Activated CD8-positive, alpha-beta T cell treated with anti-CD3 and anti-CD28 coated beads for 36 hours (primary cell): ENCODE measurements at places on chromosomes 1 and 21.

- no peak for DNase-seq
Measured at GRCh38 chr1:22044690-22045420, 7.7 kb upstream of the CDC42 start.

- DNase-seq = no peak
Measured at GRCh38 chr1:115090540-115090939, 1.2 kb upstream of the TSPAN2 start.

DNA sequence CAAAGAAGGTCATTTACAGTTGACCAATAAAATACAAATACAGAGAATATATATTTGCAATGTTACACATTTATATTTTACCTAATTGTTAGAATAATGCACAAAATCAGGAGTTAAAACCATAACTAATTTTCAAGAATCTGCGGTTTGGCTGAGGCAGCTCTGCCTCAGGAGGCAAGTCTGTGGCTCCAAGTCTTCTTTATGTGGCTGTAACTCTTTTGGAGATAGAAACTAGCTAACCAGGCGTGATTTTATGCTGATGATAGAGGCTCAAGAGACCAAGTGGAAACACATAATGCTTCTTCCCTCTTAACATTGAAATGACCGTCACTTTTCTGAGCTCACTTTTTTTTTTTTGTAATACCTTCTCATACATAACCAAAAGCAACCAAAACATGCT lies 744.7 kb upstream of the CXADR start:
- no peak for DNase-seq

GRCh38 chr1:182122256-182122912 lies 60.9 kb upstream of the ZNF648 start:
- no peak for DNase-seq

GRCh38 chr1:44819196-44819607 lies 10.9 kb downstream of the BTBD19 start:
- no peak for DNase-seq

DNA sequence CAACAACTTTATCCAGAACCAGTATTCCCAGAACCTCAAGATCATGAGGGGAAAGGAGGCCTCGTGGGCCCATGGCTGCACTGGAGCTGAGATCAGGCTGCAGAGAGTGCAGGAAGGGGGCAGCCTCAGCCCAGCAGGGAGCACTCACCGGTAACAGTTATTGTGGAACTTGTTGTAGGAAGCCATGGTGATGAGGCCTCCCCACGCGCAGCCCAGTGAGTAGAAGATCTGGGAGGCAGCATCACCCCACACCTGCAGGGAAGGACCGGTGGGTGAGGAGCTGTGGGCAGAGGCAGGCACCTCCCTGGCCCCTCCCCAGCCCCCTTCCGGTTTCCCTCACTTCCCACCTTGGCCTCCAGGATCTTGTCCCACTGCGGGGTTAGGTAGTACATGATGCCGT lies 10.8 kb downstream of the CCDC24 start:
- no peak for DNase-seq

GRCh38 chr1:177181280-177181630 lies 10.5 kb downstream of the BRINP2 start:
- no peak for DNase-seq

- DNase-seq = no peak
Measured at GRCh38 chr1:108816049-108816893, 40.6 kb downstream of the AKNAD1 start.
